Activated effector memory CD4-positive, alpha-beta T cell treated with anti-CD3 and anti-CD28 coated beads, Interleukin-2, amount 50 U/mL, for 16 hours (primary cell): ENCODE measurements at places on chromosomes 12 and 14.
A peak's percentile ranks its signal among the peaks of the same experiment; 100 is the strongest.

DNA sequence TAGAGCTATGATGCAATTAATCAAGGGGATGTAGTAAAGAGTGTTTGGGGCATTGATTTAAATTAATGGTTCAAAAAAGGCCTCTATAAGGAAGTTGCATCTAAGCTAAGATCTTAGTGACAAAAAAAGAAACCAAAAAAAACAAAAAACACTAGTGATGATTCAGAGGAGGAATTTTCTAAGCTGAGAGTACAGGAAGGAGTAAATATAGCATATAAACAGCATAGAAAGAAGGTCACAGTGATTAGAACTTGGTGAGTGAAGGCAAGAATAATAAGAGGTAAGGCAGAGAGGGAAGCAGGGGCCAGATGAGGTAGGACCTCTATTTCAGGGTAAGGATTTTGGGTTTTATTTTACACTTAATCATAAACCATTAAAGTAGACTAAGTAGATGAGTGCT is 48.0 kb upstream of the PDZRN4 start:
- DNase-seq: no peak

- no peak for DNase-seq
Measured at GRCh38 chr12:104314242-104314614, 10.7 kb downstream of the EID3 start.

- DNase-seq: peak; percentile 61
Measured at GRCh38 chr12:122870867-122871664, 24.9 kb downstream of the VPS37B start.

DNA sequence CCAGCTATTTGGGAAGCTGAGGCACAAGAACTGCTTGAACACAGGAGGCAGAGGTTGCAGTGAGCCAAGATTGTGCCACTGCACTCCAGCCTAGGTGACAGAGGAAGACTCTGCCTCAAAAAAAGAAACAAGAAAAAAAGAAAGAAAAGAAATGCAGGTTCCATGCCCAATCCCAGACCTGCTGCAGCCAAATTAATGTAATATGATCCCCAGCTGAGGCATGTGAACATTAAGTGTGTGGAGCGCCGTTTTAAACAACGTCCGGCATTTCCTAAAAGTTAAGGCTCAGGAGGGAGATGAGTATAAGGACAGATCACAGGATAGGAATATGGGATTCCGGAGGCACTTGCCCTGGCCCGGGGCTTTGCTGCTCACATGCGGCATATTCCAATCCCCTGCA is 162.9 kb downstream of the KSR2 start:
- no peak for DNase-seq
